ENCODE measurements at places on chromosomes 3 and 15. TPM values are rescaled to one million over a fixed set of nuclear protein-coding genes. Genes with fewer than 3 reads are reported as not detected.

DNA sequence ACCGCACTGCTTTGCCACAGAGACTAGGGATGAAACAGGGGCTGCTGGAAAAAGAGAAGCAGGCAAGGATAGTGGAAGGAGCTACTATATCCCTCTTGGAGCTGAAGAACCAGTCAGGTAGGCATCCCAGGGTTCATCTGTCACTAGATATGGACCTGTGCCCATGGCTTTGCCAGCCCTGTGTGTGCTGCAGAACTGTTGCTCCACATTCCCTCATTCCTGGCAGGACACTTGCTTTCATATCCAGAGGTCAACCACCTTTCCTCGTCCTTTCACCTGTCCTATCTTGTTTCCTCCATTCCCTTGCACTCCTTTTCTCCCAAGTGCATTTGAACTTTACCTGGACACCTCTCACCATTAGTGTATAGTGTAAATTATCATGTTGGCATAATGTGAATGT lies 12.0 kb downstream of the SNRK start:
- DNase-seq = no peak
- H3K27me3 ChIP-seq = no peaks in the 10 kb centered on the region
- H3K36me3 ChIP-seq = peaks cover 14% of the 10 kb centered on the region

DNA sequence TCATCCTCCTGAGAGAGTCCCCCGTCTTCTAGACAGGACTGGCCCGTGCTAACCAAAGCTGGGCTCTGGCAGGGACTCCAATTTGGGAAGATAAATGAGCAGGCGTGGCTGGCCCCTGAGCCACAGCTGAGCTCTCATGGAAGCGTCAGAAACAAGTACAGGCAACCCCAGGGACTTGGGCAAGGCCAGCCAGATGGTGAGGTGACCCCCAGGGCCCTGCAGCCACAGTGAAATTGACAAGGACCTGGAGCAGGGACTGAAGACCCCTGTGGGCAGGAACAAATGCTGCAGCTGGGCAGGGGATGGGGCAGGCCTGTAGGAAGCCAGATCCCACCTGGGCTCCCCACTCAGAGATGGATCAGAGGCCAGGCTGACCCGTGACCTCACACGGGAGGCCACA lies 32.8 kb upstream of the CGNL1 start:
- H3K27me3 ChIP-seq = peaks cover 3% of the 10 kb centered on the region
- no peaks in the 10 kb centered on the region for H3K36me3 ChIP-seq
- DNase-seq = no peak
- no peak overlapping the region for H3K4me3 ChIP-seq
- no peaks in the 10 kb centered on the region for H3K4me1 ChIP-seq
- H3K27ac ChIP-seq = no peak overlapping the region

DNA sequence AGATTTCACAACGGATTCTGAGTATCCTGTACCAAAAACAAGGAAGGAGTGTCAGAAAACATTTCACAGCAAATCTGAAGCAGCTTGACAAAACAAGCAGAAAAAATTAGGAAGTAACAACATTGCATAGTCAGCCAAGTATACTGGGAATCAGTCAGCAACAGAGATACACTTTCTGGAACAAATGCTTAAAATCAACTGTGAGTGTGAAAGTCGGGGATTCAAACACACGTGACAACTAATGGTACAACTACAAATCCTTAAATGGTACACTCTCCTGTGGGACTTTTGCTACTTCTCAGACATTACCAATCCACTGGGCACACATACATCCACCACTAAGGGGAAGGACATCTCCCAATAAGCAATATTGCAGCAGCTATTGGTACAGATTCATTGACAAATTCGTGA lies 296.6 kb upstream of the MME start:
- DNase-seq = no peak
- no peak overlapping the region for H3K4me3 ChIP-seq
- H3K27ac ChIP-seq = no peak overlapping the region
- H3K36me3 ChIP-seq = no peaks in the 10 kb centered on the region
- H3K27me3 ChIP-seq = no peaks in the 10 kb centered on the region

DNA sequence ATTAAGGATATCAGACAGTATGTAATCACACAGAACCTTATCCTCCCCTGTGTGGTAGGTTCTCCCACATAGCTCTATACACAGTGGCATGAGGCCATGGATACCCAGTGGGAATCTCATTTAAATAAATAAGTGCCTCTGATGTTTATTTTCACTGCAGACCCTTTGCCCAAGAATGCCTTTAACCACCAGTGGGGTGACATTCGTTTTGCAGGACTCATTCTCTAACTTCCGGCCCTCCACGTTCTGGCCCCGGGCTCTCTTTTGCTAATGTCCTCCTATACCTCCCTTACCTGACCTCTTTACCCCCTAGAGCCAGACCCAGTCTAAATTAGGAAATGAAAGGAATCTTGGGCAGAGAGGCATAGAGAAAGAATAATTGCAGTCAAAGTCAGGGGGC lies 8.3 kb downstream of the CCDC80 start:
- peaks cover 2% of the 10 kb centered on the region for H3K27me3 ChIP-seq
- H3K4me1 ChIP-seq = peaks cover 8% of the 10 kb centered on the region
- DNase-seq = no peak
- no peak overlapping the region for H3K27ac ChIP-seq
- no peaks in the 10 kb centered on the region for H3K36me3 ChIP-seq

GHSR gene
- total RNA-seq = not detected

ANKRD63 gene
- not detected for total RNA-seq

Measured in activated CD8-positive, alpha-beta T cell treated with anti-CD3 and anti-CD28 coated beads for 36 hours (primary cell).